ENCODE measurements at places on chromosomes 12 and 14.

DNA sequence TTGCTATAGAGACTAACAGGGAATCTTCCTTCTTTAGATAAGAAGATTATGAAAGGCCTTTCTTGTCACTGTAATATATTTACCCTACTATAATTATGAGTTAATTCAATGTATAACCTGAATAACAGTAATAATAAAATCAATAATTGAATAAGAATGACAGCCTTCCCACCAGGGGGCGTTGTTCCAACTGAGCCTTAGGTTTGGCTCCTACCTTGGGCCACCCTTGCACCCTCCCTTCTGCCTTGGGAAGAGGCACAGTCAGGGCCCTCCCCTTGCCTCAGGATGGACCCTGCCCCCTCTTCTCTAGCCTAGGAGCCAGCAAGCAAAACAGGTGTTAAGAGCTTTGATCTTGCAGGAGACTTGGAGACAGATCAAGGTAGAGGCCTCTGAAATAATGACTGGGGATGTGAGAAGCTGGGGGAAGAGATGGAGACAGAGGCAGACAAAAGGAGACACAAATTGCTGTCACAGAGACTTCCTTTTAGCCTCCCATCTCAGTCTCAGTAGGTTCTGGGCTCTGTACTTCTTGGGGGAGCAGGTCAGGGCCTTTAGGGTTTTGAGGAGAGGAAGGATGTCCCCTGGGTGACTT, 40.1 kb upstream of the CISTR start:
- DNase-seq = no peak

GRCh38 chr12:99745121-99745520, 97.6 kb downstream of the GARIN6 start:
- no peak for DNase-seq

DNA sequence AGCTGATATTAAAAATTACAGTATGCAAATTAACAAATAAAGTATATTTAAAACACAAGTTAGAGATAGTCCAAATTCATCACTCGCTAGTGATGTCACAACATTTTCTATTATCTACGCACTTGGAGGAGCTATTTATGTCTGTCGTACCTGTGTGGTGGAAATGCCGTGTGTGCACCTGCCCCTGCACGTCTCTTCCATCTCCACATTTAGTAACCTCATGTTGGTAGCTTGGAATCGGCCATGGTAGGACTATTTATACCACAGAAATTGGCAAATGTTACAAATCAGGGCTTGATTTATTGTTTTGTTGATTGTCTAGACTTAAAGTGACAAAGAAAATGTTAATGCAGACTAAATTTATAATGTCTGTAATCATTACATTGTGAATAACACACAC, 62.6 kb upstream of the NTF3 start:
- DNase-seq = no peak

GRCh38 chr12:108583991-108584390, 13.9 kb downstream of the TMEM119 start:
- DNase-seq = no peak

GRCh38 chr14:42428996-42429395, 822.3 kb downstream of the LRFN5 start:
- DNase-seq = no peak

DNA sequence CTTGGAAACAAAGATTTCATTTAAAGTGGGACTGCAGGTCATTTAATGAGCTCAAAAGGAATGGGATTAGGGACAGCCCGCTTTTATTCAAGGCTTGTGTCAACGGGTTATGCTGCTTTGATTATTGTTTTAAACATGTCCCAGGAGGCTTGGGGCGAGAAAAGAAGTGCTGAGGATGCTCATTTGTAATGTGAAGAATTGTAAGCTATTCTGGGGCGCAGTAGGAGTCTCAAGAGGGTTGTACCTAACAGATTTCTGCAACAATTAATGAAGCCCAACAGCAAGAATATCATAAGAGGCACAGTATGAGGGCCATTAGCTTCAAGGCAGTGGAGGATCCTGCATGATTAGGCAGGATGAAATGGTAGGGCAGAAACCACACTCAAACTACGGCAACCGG, 122.5 kb downstream of the KTN1 start:
- no peak for DNase-seq

DNA sequence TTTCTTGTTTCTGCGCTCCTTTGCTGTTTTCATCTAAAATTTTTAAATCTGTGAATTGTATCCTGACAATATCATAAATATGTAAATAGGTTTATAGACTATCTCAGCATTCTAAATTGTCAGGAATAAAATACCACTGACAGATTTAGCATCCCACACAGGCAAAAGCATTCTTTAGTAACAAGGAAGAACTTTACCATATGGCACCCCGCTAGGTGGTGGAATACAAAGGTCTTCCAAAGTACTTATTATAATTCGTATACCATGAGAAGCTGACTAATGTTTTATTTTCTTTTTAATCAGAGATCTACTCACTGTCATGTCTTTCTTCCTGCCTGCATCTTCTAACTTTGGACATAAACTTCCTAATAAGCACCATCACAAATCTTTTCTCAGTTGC, 328.8 kb upstream of the NOVA1 start:
- DNase-seq = no peak

GRCh38 chr12:4604684-4605193, 42.7 kb downstream of the DYRK4 start:
- peak; percentile 77 for DNase-seq

- DNase-seq = no peak
These were observed 62.7 kb downstream of the ATG14 start for GRCh38 chr14:55348766-55349453.

- no peak for DNase-seq
These were observed 22.6 kb upstream of the ARHGAP5 start for GRCh38 chr14:32054536-32054935.

DNA sequence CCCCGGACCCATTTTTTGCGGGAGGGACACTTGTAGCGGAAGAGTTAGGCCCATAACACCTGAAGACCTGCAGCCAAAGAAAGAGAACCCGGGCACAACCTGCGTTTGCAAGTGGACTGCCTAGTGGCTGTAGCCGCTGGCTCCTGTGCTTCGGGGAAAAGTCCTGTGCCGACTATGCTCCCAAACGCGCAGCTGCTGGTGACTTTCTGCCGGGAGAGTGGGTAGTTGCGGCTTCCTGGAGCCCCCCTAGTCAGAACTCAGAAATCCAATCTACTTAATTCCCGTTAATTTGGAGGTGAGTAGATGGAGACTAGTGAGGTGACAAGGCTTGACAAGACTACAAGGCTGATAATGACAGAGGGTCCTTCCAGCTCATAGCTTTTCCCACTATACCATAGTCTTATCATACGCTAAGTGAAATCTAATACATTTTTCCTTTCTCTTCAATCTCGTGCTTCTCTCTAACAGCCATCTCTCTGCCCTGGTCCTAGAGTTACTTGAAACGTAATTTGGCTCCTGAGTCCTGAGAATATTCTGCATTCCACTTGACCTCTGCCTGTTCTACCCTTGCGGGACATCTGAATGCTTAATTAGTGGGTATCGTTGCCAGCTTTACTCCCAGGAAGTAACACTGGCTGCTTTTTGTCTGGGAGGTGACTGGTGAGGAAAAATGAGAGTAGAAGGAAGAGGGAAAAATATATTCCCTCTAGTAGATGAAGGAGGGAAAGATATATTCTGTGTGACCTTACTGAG, 556 bp downstream of the MTHFD1 start:
- DNase-seq = no peak

DNA sequence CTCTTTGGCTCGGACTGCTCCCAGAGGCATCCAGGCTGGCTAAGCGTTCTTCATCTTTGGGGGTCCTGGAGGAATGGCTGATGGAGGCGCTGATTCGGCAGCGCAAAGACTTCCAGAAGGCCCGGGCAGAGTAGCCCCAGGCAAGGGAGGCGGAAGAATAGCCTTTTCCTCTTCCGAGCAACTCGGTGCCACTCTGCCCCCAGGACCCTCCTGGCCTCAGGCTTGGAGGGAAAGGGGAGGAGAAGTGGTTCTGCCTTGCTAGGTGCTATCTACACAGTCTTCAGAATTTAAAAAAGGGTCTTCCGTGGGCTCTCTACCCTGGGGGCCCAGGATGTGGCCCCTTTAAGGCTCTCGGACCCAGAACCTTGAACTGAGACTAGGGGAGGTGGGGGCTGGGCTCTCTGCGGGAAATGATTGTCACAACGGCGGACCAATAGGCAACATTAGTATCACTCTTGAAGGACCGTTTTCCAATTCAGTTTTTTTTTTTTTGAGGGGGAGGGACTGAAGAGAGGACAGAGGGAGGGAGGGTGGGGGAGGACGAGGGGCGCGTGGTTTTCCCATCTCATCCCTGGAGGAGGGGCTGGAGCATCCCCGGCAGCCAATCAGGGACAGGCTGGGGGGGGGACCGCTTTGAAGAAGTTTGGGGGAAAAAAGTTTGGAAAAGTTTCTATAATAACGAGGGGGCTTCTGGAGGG, at the start of gene NFATC4:
Gene NFATC4, plus strand, starts transcription at position 671 of the 698 bp plus-strand sequence. CDS start 157 bp downstream, outside the sequence.
- DNase-seq = peak; percentile 83

- DNase-seq = no peak
These were observed 28.3 kb upstream of the PPP2R5C start for GRCh38 chr14:101733211-101733610.

DNA sequence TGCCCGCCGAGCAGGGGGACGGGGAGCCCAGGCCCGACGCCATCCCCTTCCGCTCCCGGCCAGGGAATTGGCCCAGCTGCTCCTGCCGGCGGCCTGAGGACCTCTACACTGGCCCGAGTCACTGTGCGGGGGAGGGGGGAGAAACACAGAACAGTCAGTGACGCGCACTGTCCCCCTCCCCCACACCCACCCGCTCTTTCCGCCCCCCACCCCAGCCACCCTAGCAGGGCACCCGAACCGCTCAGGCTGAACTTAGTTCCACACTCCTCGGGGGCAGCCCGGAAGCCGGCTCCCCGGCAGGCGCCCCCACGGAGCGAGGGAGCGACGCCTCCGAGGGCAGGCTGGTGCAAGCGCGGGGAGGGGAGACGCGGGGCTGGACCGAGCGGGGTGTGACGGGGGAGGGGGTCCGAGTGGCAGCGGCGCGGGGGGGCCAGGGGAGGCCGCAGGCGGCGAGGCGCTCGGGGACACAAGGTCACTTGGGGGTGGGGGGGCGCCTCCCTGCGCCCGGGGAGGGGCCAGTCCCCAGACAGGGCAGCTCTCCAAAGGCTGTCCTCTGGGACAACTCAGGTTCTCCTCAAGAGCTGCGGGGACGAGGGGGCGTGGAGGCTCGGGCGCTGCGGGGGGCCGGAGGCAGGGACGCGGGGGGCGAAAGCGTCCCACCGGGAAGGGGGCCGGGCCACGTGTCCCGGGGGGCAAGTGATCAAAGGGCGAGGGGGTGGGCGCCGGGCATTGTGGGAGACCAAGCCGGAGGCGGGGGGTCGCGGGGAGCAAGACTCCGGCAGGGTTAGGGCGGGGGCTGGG, 648 bp downstream of the CHD4 start:
- peak; percentile 80 for DNase-seq

DNA sequence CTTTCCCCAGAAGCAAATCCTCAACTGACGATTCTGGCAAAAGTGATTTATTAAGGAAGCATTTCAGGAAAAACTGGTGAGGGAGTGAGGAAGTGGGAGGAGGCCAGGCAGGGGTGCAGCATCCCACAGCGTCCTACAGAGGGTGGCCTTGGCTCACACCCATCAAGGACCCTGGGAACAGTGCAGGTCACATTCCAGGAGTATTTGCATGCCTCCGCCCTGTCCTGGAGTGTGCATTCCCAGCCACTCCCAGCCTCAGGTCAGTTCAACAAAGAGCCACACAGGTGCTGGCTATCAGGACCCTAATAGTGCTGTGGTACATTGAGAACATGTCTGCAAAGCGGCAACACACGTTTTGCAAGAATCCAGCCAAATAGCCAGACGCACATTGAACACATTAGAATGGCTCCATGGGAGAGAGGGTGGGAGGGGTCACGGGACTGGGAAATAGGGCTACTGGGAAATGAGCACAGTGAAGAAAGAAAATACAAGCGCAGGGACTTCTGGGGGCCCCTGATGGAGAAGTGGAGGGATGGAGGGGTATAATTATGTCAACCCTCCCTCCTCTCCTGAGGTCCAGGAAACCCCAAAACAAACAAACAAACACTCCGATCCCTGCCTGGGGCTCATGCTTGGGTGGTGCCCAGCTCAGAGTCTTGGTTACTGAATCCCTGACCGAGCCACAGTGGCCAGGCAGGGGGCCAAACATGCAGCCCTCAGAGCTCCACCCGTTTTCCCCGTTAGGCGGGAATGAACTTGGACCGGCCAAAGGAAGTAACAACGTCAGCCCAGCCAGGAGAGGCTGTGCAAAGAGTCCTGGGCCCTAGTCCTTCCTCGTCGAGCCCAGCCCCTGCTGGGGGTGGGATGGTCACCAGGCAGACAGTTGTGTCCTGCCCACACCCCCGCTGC, 36.5 kb downstream of the CMKLR1 start:
- peak; percentile 83 for DNase-seq

DNA sequence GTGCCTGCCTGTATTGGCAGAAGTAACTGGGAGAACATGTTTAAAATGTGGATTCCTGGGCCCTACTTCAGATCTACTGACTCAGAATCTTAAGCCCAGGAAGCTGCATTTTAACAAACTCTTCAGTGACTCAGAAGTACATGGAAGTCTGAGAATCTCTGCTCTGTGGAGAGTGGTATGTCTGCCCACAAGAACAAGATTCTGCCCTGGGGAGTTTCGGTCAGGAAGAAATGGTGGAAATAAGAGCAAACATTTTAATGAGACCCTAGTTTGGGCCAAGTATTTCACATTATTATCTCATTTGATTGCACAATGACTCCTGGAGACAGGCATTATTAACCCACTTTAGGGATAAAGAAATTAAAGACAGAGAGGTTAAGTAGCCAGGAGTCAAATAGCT, 8.2 kb downstream of the ALDH1L2 start:
- no peak for DNase-seq

DNA sequence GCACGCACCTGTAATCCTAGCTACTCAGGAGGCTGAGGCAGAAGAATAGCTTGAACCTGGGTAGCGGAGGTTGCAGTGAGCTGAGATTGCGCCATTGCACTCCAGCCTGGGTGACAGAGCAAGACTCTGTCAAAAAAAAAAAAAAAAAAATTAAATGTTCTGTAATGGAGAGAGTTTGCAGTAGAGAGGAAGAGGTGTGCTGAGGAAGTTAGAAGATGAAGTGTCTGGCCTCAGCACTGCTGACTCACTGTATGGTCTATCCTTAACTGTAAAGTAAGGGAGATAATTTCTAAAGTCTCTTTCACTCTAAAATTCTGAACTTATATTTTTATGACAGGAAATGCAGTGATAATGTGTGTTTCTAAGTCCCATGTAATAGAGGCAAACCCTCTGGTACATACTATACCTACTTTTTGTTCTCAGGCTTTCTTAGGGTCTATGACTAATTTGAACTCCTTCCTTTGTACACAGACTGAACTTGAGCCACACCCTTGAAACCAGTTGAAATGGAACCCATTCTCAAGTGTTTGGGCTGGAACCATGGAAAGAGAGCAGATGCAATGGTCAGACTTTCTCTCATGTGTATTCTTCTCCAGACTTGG, 278.1 kb upstream of the FAR2 start:
- DNase-seq = no peak

- DNase-seq = peak; percentile 11
These were observed 10.1 kb upstream of the FBXO33 start for GRCh38 chr14:39442293-39442692.
